ENCODE measurements at places on chromosomes 11 and 22. TPM values are rescaled to one million over a fixed set of nuclear protein-coding genes. Genes with fewer than 3 reads are reported as not detected.

Gene THRSP
- not detected for total RNA-seq

Gene SYT7
- 13.2 TPM for total RNA-seq

- no peak for DNase-seq
Observed at GRCh38 chr22:37420686-37421467, 6.4 kb downstream of the ELFN2 start.

GRCh38 chr11:117226388-117227385 lies 5.2 kb downstream of the PCSK7 start:
- DNase-seq = peak; percentile 96

Gene OR51S1
- not detected for total RNA-seq

DNA sequence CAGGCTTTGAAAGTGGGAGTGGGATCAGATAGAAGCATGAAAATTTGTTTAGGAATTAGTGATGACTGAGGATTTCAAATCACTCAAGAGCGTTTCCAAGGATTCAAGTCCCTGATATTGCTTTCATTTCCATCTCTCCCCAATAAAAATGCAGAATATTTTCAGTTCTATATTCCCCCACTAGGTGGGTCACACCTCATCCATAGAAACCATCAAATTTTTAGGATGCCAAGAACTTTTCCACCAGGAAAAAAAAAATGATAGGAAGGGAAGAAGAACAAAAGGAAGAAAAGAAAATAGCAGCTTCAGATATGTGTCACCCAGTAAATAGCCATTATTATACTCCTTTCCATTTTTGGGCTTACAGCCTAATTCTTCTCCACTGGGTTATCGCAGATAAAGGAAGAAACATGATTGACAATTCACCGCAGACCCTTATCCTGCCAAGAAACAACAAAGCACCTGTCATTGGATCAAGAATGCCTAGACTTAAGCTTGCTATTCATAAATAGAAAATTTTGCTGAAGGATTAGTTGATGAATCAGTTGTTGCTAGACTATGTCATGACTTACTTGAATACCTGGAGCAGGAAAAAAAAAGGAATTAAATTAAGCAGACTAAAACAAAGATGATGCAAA lies 30.3 kb upstream of the OR10D3 start:
- no peak for DNase-seq

DNA sequence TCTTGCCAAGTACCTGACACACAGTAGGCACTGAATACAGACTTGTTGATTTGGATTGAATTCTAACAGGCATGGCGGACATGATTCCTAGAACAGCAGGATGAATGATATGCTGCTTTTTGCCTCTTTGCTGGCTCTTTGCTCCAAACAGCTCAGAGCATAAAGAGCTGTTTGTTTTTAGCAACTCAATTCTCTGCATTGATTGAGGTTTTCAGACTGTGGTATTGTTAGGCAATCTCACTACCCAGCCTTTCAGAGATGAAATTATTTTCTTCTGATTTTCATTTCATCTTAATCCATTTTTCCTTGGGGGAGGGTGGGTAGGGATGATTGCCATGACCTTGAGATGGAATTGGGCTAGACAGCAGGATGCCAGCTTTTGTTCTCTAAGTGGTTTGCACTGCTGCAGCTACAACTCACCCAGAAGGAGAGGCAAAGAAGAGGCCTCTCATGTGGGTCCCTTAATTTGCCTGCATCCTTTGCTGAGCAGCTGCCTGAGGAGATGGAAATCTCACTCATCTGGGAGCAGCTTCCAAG lies 20.5 kb downstream of the COA4 start:
- DNase-seq = no peak

- DNase-seq = no peak
Observed at GRCh38 chr11:110859240-110859840, 147.1 kb upstream of the ARHGAP20 start.

GRCh38 chr11:11171854-11172253 lies 181.2 kb downstream of the CSNK2A3 start:
- no peak for DNase-seq

Gene ME3
- 70.1 TPM for total RNA-seq

DNA sequence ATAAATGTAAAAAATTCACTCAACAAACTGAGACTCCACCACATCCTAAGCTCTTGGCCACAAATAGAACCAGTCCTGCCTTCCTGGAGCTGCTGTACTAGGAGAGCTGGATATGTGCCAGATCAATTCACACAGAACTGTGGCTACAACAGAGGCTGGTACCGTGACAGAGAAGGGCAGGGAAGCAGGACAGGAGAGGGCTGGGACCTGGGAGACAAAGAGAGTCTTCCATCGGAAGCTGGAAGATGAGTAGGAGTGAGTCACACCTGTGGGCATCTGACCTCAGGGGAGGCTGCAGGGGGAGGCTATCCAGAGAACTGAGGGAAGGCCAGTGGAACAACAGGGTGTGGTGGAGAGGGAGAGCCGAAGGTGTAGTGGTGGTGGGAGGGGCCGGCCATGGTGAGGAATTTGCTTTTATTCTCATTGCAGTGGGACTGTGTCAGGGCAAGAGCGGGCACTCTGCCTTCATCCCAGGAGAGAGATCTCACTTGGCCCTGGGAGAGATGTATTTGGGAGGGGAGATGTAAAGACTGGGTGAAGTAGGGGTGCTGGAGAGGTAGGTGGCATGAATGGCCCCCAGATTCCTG lies 1.9 kb upstream of the LTBP3 start:
- DNase-seq = peak; percentile 69

Gene MEI1
- total RNA-seq = not detected

GRCh38 chr22:49199224-49199623 lies 628.4 kb downstream of the BRD1 start:
- DNase-seq = no peak

Gene ART1
- not detected for total RNA-seq

Gene SLC22A9
- total RNA-seq = 0.43 TPM

DNA sequence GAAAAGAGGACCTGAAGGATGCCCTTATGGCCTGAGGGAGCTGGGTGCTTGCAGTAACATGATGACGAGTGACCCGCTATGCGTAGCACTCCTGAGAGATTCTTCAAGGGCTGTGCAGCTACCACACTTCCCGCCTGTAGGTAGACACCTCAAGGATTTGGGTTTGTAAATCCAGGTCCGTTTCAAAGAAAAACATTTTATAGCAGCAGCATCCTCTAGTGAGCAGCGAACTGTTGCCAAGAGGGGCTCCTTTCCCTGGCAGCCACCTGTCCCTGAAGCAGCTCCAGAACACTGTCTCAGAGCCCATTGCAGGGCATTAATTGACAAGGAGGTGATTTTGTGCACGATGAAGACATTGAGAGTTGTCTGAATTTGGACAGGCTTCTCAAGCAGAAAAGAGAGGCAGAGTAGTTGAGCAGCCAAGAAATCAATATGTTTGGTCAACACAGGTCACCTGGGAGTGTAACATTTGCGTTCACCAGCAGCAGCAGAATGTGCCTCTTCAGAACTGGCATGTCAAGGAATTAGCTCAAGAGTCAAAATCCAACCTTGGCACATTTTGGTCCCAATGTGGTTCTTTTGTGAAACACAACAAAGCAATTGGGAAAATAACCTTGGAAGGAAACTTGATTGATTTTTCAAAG lies 209.8 kb upstream of the MTNR1B start:
- no peak for DNase-seq

Gene OVCH2
- not detected for total RNA-seq

DNA sequence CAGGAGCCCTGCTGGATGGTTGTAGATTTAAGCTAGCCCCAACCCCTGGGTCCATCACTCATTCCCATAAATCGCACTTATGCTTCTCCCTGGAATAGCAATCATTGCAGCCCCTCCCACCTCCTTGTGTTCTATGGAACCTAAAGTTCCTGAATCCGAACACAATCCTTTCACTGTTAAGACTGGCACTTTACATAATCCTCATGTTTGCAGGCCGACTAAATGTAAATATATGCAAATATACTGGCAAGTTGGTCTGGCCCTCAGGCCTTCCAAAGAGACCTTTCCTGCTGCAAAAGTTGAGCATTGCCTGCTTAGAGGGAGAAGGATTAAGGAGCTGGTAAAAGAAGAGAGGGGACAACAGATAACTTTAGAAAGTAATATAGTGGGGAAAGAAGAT lies 892.9 kb downstream of the OPCML start:
- DNase-seq = no peak

DNA sequence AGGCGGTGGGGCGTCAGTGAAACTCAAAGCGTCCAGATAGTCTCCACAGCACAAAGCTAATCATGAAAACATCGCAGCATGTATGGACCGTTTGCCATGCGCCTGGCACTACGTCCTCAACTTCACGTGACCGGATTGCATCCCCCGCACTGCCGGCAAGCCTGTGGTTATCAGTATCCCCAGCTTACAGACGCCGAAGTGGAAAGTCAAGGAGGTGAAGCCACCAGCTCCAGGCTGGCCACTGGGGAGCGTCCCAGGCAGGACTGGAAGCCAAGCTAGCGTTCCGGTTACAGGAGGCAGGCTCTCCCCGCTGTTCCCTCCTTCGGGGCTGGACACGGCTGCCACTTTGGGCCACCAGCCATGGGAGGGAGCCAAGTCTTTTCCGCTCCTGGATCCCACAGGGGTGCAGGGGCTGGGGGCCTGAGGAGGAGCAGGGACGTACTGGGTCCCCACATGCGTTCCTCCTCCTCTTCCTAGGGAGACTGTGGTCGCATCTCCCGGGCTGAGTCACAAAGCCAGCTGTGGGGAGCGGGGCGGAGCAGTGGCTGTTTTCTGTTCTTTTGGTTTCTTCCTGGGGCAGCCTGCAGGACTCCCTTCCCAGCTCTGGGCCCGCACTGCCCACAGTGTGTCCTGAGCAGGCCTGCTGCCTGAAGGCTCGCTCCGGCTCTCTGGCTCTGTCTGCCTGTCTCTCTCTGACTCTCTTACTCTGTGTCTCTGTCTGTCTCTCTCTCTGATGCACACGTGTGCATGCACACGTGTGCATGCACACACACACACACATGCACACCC lies 4.3 kb upstream of the OSBPL5 start:
- DNase-seq = peak; percentile 44

DNA sequence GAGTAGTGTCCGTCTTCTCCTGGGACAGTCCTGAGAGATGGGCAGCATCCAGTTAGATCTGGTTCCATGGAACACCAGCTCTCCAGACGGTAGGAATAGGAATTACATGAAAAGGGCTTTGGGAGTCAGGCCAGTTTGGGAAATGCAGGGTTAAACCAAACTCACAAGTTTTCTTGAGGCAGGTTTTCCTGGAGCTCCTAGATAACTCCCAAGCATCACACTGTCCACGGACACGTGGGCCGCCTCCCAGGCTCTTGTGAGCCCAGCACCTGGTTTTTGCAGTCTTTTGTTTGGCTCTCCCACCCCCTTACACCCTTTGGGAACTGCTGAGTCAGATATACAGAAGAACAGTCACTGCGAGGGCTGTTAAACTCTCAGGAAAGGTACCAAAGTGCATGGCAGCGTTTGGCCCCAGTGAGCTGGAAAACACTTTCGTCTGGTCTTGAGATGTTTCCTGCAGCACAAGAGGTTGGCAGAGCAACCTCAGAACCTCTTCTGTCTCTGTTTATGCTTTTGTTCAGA lies 90.0 kb downstream of the BCR start:
- DNase-seq = no peak

- no peak for DNase-seq
Observed at GRCh38 chr11:109153836-109154235, 268.2 kb upstream of the C11orf87 start.

DNA sequence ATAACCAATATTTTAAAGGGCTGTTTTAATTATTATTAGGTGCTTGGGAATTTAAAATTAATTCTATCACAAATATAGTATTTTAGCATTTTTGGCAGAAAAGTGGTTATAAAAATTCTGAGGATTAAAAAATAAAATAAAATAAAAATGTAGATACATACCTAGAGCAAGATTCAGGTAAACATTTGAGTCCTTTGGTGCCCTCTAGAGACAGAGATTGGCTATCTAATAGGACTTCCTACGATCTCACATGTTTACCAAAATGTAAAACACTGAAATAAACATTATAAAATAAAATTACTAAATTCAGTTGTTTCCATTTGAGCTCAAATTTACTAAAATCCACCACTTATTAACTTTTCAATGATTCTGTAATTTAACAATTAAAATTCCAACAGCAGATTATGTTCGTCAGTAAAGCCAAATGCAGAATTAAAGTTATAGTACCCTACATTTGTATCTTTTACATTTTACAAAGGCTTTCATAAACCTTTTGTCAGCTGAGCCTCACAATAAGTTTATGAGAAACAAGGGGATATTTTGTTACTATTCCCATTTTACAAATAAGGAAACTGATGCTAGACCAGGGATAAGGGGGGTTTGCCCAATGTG lies 27.7 kb downstream of the SLC36A4 start:
- peak; percentile 59 for DNase-seq

Gene DLG2
- 0.86 TPM for total RNA-seq

DNA sequence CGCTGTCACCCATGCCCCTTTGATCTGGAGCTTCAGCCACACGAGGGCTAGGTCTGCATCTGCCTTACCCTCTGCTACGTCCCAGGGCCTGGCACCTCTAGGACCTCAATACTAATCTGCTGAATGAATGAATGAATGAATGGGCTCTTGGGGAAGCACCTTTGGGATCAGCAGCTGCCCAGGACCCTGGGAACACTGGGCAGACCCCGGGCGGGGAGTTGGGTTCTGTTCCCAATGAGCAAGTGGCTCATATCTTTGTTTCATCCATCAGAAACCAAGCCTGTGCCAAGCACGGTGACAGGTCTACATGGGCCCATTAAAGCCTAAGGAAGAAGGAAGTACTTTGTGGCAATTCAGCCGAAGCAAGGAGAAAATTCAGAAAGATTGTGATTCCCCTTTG lies 41.5 kb upstream of the SHISAL1 start:
- DNase-seq = no peak

DNA sequence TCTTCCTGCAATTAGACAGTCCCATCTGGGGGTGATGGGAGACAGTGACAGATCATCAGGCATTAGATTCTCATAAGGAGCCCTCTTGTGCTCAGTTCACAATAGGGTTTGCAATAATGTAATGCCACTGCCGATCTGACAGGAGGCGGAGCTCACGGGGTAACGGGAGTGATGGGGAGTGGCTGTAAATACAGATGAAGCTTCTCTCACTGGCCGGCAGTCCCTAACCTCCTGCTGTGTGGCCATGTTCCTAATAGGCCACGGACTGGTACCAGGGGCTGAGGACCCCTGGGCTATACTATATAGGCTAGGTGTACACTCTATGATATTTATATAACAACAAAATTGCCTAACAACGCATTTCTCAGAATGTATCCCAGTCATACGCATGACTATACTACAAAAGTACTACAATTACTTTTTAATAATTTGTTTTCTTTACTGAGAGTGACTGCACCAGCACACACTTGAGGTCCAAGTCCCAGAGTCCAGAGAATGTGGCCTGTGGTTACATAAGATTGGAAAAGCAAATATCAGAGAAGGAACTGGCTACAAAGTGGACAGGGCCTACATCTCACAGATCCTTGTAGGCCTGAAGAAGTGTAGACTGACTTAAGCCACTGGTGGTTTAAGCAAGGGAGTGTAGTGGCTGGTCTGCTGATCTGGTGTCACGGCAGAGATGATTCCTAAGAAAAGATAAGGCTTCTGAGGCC lies 200.0 kb downstream of the LARGE1 start:
- no peak for DNase-seq

GRCh38 chr11:86183694-86184093 lies 60.9 kb upstream of the EED start:
- DNase-seq = peak; percentile 52

GRCh38 chr22:44648821-44649565 lies 53.0 kb upstream of the PRR5 start:
- no peak for DNase-seq
